A549 treated with AZD2906 at 1 μM for 4 hours (cell line): ENCODE measurements at places on chromosomes 3 and 15. TPM values are rescaled to one million over a fixed set of nuclear protein-coding genes. Genes with fewer than 3 reads are reported as not detected.

Gene CCR8
- not detected in 5 replicates for total RNA-seq

Gene NBEAL2
- 50.0 to 83.7 TPM (median 62.9 TPM) in 5 replicates for total RNA-seq

Gene MST1R
- total RNA-seq = 4.5 to 6.4 TPM (median 6.1 TPM) in 5 replicates

Gene SCAMP5
- total RNA-seq = 10.2 to 12.5 TPM (median 12.0 TPM) in 5 replicates

Gene GMPS
- 70.0 to 88.5 TPM (median 74.8 TPM) in 5 replicates for total RNA-seq

Gene XIRP1
- 0.17 to 0.25 TPM (median 0.19 TPM) in 5 replicates for total RNA-seq

Gene SNTN
- not detected in 5 replicates for total RNA-seq

Gene LARP6
- 46.3 to 81.2 TPM (median 74.1 TPM) in 5 replicates for total RNA-seq

Gene SHC4
- total RNA-seq = 0.61 to 1.2 TPM (median 0.77 TPM) in 5 replicates

Gene ARRDC4
- 0.11 to 0.28 TPM (median 0.13 TPM) in 5 replicates for total RNA-seq

Gene CCDC13
- total RNA-seq = 0.26 to 0.50 TPM (median 0.45 TPM) in 5 replicates

Gene GOLGA6L7
- total RNA-seq = not detected in 5 replicates

Gene NXPE3
- total RNA-seq = 18.8 to 22.0 TPM (median 20.4 TPM) in 5 replicates

Gene PRRT3
- total RNA-seq = 1.2 to 1.9 TPM (median 1.8 TPM) in 5 replicates

Gene MLF1
- total RNA-seq = 20.9 to 26.0 TPM (median 22.9 TPM) in 5 replicates

Gene DCLK3
- total RNA-seq = 0.01 TPM in 1 of 5 replicates, not detected in the others

Gene ST8SIA2
- 0.46 to 0.56 TPM (median 0.50 TPM) in 5 replicates for total RNA-seq

Gene KIAA1143
- total RNA-seq = 12.4 to 17.2 TPM (median 14.7 TPM) in 5 replicates

Gene REC114
- not detected in 5 replicates for total RNA-seq

Gene LRRC49
- 4.0 to 5.7 TPM (median 4.2 TPM) in 5 replicates for total RNA-seq

Gene CADPS
- not detected in 5 replicates for total RNA-seq

Gene CFAP20DC
- total RNA-seq = 1.3 to 2.3 TPM (median 1.9 TPM) in 5 replicates

Gene AP3B2
- 0.40 to 0.98 TPM (median 0.68 TPM) in 5 replicates for total RNA-seq

Gene ANKRD63
- total RNA-seq = 0.24 to 0.43 TPM (median 0.33 TPM) in 5 replicates

Gene ACTRT3
- 2.6 to 3.3 TPM (median 3.1 TPM) in 5 replicates for total RNA-seq

Gene CACNA1D
- 0.55 to 0.95 TPM (median 0.70 TPM) in 5 replicates for total RNA-seq

Gene FGD5
- total RNA-seq = 0.02 to 0.03 TPM (median 0.03 TPM) in 4 of 5 replicates, not detected in the other

Gene TM2D3
- total RNA-seq = 32.1 to 38.9 TPM (median 33.3 TPM) in 5 replicates

Gene GRK7
- total RNA-seq = 0.02 to 0.05 TPM in 2 of 5 replicates, not detected in the others
